ENCODE measurements at places on chromosomes 7 and 10. TPM values are rescaled to one million over a fixed set of nuclear protein-coding genes. Genes with fewer than 3 reads are reported as not detected.
A peak's percentile ranks its signal among the peaks of the same experiment; 100 is the strongest.

The OPN4 gene
- total RNA-seq = not detected

- no peak for DNase-seq
These were observed 30.3 kb downstream of the BCAP29 start for GRCh38 chr7:107610323-107610722.

DNA sequence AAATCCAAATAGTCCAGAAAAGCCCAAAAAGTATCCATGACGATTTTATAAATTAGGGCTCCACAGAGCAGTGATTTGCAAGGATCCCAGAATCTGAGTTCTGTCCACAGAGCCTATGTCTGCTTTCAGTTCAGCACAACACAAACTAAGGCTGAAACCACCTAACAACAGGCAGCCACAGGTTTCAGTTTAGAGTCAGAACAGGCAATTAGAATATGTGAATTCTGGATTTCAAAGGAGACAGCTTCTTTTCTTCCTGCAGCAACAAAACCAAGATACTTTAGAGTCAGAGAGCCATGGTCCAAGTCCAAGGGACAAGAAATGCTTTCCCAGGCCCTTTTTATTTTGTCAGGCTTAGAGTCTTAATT lies 23.6 kb downstream of the IFIT3 start:
- DNase-seq = no peak

The DEPP1 gene
- total RNA-seq = 44.6 TPM

- DNase-seq = no peak
These were observed 354.2 kb upstream of the ZWINT start for GRCh38 chr10:56715262-56715661.

GRCh38 chr7:47707583-47707982 lies 125.7 kb upstream of the TNS3 start:
- no peak for DNase-seq

DNA sequence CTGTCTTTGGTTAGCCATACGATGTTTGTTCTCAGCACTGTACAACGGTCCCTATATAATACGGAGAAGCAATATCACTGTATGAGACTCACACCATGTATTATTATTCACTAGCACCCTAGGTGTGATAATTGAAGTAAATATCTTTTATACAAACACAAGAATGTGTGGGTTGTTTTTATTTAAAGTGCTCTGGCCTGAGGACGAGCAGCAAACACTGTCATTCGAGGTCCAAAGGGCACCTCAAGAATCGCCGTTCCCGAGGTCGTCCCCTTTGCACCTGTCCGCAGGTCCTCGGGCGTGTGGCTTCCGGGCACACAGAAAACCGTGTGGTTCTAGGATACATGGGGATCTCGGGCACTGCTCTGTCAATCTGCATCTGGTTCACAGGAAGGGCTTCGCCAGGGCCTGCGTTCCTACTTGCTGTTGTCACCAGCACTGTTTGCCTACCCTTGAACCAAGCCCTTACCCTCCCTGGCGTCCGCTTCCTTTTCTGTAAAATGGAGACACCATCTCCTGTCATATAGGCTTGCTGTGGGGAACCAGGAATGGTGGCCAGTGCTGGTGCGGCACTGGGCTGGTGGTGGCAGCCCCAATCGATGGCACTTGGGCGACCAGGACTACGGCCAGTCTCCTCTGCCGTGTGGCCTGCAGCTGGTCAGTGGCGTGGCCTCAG lies 28.5 kb upstream of the SH2B2 start:
- DNase-seq = no peak

DNA sequence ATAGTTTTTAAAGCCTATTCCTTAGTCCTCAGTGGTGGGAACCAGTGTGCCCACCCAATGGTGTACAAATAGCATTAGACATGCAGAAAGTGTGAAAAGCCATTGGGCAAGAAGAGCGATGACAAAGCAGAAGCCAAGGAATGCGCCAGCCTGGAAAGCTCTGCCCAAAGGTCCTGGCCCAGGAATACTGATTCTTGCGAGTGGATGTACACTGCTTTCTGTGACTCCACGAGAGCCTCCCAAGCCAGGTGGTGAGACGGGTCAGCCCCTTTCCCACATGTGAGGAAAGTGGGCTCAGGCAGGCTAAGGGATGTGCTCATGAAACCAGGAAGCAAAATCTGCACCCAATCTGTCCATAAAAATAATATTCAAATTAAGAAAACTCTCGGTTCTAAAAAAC lies 106.6 kb downstream of the ADCY1 start:
- DNase-seq = no peak

The PARD3 gene
- total RNA-seq = 129 TPM

The STK32C gene
- 7.8 TPM for total RNA-seq

The SFTPA2 gene
- total RNA-seq = 0.62 TPM

DNA sequence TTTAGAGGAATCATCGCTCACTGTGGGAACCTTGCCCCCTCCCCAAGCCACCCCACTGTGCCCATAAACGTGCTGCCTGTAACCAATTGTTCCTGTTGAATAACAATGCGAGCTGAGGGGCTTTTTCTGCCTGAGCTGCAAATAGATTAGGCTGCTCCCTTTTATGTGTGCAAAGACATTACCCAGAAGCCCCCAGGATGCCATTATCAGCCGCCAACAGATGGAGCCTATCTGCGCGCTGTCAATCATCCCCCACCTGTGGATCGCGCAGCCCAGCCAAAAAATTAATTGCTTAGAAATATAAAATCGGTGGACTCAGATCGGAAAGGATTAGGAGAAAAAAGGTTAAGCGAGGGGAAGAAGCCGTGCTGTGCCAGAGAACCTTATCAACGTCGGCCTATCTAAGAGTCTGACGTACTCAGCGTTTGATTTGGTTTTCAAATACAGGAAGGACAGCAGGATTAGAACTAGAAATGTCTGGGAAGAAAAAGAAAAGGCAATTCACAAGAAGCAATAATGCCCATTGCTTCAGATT lies 167.3 kb upstream of the MYO3A start:
- no peak for DNase-seq

- no peak for DNase-seq
These were observed 2.6 kb upstream of the GRIFIN start for GRCh38 chr7:2478800-2479199.

DNA sequence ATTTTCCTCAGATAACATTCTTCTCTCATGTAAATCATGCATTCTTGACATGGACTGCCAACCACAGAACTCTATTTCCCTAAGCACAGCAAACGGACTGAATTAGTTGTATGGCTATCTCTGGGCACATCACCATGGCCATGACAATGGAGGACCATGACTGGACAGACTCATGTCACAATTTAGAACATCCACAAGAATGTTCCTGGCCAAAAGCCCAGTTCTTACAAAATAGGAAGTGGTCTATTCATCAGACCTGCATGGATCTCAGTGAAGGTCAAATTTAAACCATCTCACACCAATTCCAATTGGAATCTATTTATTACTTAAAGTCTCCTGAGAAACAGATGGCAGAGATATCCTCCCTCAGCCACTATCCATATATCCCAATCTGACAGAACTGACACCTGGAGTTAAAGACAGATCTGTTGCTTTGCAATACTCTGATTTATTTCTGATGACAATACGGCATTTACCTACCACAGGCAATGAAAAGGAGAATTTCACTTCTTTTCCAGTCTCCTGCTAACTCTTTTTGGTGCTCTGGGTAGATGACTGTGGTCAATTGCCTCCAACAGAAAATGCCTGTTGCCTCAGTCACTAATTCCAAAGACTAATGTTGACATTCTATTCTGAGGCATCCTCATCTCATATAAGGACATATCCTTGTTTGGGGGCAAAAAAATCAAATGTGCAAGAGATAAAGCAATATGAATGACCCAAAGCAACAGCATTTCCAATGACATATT lies 254.8 kb downstream of the HTR7 start:
- no peak for DNase-seq

The CCZ1B gene
- 49.0 TPM for total RNA-seq

The VSTM4 gene
- 56.1 TPM for total RNA-seq

DNA sequence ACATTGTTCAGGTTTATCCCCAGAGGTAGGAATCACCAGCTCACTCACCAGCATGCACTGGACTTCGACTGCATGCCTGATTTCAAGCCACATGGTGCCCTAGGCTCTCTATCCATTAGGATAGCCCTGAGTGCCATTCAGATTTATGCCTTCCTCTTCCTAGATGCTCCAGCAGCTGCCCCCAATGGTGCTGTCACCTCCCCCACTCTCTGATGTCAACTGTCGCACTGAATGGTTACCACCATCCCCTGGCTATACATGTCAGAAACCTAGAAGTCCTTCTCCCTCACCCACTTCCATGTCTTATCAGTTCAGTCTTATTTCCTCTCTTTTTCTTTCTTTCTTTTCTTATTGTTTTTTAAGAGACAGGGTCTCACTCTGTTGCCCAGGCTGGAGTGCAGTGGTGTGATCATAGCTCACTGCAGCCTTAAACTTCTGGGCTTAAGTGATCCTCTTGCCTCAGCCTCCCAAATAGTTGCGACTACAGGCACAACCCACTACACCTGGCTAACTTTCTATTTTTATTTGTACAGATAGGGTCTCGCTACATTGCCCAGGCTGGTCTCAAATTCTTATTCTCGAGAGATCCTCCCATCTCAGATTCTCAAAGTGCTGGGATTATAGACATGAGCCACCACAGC lies 2.9 kb downstream of the SFXN4 start:
- DNase-seq = no peak

- DNase-seq = peak; percentile 63
These were observed 120.6 kb downstream of the SAMD9 start for GRCh38 chr7:92997152-92997551.

DNA sequence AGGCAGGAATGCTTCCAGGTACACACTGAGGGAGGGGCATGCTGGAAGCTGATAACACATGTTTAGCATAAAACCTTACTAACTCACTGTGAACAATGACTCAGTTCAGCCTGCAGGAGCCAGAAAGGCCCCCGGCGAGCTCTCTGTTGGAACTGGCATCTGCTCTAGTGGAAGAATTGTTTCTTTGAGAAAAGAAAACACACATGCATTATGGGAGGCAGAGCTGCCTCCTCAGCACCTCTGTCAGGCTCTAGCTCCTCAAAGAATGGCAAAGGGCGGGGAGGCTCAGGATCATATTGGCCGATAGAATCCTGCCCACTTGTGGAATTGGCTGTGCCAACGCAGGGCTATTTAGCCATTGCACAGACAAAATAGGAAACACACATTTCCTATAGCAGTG lies 338.3 kb downstream of the CXCL12 start:
- no peak for DNase-seq

- DNase-seq = no peak
These were observed 33.9 kb downstream of the TAS2R41 start for GRCh38 chr7:143511593-143512047.

All from tongue (tissue), 3 donors.